Posterior vena cava (tissue), 2 donors: ENCODE measurements at places on chromosomes 6 and 20. TPM values are rescaled to one million over a fixed set of nuclear protein-coding genes. Genes with fewer than 3 reads are reported as not detected.

Gene DPPA5
- not detected for total RNA-seq

Gene BHLHE23
- not detected for total RNA-seq

Gene C6orf141
- 1.7 TPM for total RNA-seq

Gene C6orf58
- not detected for total RNA-seq

Gene CGA
- total RNA-seq, result not detected

Gene SNAP91
- 0.97 TPM for total RNA-seq

Gene KHDC1
- total RNA-seq, result 1.1 TPM

GRCh38 chr6:89138173-89138572 lies 7.7 kb upstream of the PM20D2 start:
- DNase-seq, result no peak

- no peak for DNase-seq
Measured at GRCh38 chr6:39516471-39516870, 194.0 kb upstream of the KCNK16 start.

DNA sequence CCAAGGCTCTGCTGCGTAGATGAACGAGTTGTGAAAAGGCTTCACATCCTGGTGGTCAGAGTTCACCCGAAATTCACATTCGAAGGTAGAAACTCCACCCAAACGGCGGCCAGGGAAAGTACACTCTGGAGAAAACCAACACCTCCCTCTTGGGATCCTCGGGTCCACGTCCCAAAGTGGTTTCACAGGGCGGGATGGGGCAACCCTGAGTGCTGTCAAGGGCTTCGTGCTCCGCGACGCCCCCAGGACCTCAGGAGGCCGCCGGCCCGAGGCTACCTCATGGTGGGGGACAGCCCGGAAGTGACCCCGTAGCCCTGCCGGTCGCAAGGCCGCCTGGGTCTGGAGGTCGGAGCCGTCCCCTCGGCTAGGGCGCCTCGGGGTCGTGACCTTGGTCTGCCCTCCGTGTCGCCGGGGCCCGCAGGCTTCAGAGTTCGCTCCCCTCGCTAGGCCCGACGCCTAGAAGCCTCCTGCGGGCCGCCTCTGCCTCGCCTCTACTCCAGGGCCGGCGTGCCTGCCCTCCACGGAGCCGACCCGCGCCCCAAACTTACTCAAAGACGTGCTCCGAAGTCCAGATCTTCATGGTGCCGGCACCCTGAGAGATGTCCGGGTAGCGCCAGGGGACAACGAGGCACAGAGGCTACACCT lies at the start of gene PRELID3B:
TSS of gene PRELID3B (minus strand) at position 636 of the 645 bp plus-strand sequence. CDS start at position 580, 56 bp downstream.
- no peak for DNase-seq

DNA sequence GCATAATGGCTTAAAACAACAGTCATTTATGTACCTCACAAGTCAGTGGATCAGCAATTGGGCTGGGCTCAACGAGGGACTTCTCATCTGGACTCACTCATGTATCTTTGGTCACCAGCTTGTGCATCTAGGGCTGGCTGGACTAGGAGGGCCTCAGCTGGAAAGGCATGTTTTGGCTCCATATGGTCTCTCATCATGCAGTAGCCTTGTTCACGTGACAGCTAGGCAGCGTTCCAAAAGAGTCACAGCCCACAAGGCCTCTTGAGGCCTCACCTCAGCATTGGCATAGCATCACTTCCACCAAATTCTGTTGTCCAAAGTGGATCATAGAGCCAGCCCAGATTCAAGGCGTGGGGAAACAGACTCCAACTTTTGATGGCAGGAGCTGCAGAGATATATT lies 110.1 kb downstream of the MAFB start:
- no peak for DNase-seq

DNA sequence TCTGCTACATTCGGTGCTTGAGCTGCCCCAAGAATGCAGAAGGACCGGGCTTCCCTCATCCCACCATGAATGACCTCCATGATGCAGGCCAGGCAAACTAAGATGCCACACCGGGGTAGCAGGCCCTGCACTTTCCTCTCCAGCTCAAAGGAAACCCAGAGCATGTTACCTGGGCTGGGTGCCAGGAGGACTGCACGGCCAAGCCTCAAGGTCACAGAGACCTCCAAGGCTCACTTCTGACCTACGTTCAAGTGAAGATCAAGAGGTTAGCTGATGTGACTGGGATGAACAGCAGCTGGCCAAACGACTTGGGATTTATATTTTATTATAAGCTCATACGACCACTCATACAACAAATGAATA lies 501.8 kb downstream of the CD83 start:
- no peak for DNase-seq

DNA sequence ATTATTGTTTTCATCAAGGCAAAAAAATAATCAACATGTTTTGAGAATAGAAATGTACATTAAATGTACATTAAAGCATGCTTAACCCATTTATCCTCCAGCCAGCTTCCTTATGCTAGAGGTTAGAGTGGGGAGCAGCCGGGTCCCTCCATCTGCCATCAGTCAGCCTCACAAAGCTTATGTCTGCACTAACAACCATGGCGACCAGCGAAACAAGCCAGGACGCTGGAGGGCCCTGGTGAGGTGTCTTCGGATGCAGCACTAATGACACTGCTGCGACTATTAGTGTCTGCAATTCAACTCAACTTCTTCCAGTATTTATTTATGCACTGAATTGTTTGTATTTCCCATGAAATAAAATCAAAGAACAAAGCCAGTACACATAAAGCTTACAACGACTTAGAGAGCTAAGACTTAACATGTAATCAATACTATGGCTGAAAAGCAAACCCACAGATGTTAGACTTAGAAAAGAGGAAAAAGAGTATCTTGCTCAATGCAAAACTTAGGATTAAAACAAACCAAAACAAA lies 6.8 kb downstream of the CLDN20 start:
- no peak for DNase-seq
